ENCODE measurements at places on chromosomes 6 and 20.

DNA sequence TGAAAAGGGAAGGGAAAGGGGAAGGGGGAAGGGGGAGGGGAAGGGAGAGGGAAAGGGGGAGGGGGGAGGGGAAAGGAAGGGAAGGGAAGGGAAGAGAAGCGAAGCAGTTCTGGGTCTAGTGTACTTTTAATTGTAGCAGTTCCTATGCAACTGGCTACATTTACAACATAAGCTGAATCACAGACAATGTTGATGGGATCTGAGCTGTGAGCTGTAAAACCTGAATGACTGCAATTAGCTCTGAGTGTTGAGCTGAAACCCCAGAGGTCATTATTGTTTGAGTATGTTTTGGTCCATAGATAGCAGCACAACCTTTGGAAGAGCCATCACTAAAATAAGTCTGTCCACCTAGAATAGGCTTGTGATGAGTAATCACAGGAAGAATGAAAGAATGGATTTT, 7.2 kb upstream of the ABHD12 start:
- no peak for DNase-seq

DNA sequence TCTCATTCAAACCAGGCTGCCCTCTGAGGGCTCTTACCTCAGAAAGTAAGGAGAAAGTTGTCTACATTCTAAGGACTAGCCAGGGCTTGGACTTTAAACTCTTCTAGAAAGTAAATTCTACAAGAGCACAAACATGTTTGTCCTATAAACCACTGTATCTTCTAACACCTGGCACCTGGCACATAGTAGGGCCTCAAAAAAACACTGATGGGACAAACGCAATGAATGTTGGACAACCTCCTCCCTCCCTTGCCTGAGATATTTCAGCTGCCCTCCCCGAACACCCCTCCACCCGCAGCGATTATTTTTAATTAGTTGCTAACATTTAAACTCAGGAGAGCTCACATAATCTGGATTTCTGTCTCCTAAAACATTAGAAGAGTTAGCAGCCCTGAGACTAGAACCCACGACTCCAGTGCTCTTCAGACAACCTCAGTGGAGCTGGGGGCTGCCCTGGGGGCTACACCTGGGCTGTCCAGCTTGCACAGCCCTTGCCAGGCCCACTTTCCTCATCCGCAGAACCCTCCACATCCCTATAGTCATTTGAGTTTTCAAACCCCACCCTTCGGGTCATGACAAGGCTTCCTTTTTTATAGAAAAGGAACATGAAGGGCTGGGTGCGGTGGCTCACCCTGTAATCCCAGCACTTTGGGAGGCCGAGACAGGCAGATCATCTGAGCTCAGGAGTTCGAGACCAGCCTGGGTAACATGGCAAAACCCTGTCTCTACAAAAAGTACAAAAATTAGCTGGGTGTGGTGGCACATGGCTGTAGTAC, 4.9 kb downstream of the HCK start:
- no peak for DNase-seq

- no peak for DNase-seq
Observed at GRCh38 chr6:169173532-169174268, 79.9 kb downstream of the THBS2 start.

DNA sequence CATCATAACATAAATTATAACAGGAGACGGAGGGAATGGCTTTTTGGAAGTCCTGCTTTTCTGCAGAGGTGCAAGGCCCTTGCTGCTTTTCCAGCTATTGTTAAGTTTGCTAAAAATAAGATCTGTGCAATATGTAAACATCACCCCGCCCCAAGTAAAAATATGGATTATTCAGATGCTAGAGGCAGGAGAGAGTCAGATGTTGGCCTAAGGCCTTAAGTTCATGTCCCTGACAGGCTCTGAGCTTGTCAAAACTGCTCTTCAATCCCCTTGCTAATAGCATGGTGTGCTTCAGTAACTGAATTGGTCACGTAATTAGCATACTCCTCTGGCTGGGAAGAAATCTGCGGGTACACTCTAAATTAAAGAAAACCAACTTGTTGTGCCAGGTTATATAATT, 147.5 kb downstream of the BMP2 start:
- no peak for DNase-seq

- DNase-seq = no peak
Observed at GRCh38 chr6:107400616-107401147, 58.7 kb downstream of the PDSS2 start.

DNA sequence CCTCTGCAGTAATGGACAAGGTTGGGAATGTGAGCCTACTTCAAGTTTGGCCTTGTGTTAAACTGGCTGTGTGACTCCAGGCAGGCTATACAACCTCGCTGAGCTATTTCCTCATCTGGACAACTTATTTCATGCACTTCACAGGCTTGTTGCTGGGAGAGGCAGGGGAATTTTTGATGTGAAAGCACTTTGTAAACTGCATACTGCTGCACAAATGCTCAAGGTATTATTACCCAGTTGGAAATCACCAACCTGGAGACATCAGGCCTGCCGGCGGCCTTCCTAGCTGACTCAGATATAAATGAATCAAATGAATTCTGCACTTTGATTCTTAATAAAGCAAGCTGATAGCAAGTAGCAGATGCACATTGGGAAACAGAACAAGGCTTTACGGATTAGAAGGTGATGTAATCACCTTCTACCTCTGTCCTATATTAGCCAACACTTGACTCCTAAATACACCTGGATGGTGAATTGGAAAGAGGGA, 10.1 kb downstream of the JARID2 start:
- DNase-seq = no peak

- DNase-seq = no peak
Observed at GRCh38 chr6:166558156-166559005, 28.1 kb downstream of the RAMACL start.

DNA sequence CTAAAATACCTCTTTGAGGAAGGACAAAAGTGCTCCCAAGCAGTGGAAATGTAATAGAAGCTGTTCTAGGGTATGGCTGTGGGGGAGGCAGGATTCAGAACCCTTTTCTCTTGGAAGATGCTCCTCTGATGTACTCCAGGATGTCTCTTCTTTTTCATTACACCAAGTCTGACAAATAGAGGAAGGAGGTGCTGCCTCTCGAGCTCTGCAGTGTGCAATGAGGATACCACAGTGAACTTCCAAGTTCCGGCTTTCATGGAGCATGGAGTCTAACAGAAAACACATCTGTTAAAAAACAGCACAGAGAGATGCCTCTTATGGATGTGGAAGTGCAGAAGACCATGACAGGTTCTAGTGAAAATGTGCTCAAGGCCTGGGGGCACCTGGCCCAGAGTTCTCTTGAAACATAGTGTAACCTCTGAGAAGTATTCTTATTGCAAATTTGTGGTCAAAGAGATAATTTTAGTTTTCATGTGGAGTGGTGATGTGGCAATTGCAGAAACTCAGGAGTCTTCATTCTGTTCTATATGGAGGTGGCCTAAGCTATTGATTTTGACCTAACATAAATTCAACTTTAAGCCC, 362.0 kb upstream of the CITED2 start:
- no peak for DNase-seq

GRCh38 chr6:74199215-74199915, 503.4 kb downstream of the CD109 start:
- DNase-seq = no peak

DNA sequence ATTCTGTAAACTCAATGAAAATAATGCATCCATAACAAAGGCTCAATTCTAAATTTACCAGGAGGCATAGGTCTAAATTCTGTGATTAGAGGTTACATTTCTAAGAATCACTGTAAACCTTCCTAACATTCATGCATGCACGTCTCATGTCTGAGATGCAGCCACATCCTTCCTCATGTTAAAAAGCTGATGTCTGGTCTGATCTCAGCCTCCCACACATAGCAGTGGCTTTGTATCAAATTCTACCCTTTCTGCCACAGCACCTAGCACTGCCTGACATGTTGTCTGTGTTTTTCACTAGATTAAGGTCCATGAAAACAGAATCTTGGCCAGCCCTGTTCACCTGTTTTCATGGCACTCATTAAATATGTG, 171.1 kb downstream of the WDR27 start:
- DNase-seq = no peak

- DNase-seq = no peak
Observed at GRCh38 chr20:57791178-57791962, 81.6 kb upstream of the PMEPA1 start.

GRCh38 chr6:36979347-36979742, 6.7 kb downstream of the MTCH1 start:
- no peak for DNase-seq

GRCh38 chr20:7897781-7898364, 42.4 kb downstream of the HAO1 start:
- DNase-seq = no peak

- DNase-seq = no peak
Observed at GRCh38 chr6:134590449-134590848, 272.5 kb upstream of the SGK1 start.

DNA sequence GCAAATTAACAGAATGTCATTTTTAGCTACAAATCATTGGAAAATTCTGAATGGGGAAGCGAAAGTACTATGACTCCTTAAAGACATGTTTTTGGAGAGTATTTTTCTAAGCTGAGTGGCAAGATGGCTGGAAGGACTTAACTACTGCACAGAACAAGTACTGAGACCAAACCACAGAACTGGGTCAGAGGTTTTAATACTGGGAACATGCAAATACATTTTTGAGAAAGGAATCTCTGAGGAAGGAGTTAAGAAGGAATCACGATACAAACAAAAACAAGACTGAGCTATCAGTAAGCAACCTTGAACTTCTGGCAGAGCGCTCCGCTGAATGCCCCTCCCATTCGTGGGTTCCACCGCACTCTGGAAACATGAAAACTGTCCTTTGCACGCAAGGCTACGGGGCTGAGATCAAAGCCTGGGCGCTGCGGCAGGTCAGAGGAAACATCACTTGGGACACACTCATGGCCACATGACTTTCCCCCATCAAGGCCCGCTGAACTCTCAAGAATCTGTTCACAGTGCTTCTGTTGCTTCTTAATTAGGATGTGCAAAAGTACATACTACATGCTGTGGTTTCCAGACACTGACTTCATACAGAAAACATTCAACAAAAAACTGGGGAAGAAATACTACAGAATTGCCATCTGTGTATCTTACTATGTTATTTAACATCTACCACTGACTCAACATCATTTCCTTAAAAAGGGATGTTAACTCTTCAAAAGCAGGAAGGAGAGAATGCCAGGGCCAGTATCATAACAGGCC, 27.8 kb downstream of the SLC23A2 start:
- DNase-seq = peak; percentile 71

DNA sequence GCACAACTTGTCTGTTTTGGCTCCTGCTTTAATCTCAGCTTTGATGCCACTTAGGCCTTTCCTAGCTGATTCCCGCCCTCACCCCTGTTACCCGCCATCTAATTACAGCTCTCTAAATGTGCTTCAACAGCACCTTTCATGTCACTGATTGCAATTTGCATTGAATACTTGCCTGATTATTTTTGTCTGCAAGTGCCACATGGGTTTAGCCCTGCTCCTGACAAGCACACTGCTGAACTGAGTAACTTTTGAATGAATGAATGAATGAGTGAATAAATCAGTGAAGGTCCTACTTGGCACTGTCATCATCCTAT, 591 bp upstream of the DCBLD1 start:
- DNase-seq = peak; percentile 29

GRCh38 chr20:45908084-45908483, 3.9 kb downstream of the PLTP start:
- DNase-seq = no peak

DNA sequence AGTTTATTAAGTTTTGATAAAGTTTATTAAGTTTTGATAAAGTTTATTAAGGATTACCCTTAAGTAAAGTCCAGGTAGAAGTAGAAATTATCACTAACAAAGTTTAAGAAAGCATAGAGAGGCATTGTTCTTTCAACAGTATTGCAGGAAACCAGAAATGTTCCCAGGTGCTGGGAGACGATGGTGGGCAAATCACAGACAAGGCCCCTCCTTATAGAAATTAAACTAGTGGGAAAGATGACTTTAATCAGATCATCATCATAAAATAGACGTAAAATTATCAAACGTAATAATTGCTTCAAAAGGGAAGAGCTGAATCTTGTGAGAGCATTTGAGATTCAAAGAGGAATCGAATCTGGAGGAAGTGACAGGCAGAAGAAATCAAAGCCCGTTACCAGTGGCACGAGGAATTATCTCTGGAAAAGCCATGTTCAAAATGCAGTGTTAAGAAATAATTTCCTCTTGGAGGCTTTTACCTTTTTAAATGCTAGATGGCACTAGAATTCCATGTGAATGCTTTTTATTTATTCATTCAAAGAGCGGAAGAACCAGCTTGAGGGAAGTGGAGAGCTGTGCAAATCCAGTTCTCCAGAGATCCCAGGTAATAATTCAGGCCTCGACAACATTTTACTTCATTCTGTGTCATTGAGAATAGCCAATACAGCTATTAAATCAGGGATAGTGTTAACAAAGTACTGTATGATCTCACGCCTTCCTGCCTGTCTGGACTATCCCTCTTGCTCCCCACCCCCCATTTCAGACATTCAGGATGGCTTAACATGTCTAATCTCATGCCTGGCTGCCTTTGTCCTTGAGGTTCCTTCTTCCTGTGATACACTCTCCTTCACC, 1.0 kb upstream of the APMAP start:
- DNase-seq = no peak

GRCh38 chr6:44201638-44202303, 15.0 kb upstream of the MYMX start:
- DNase-seq = no peak

- no peak for DNase-seq
Observed at GRCh38 chr6:149889326-149889725, 8.6 kb downstream of the RAET1E start.

DNA sequence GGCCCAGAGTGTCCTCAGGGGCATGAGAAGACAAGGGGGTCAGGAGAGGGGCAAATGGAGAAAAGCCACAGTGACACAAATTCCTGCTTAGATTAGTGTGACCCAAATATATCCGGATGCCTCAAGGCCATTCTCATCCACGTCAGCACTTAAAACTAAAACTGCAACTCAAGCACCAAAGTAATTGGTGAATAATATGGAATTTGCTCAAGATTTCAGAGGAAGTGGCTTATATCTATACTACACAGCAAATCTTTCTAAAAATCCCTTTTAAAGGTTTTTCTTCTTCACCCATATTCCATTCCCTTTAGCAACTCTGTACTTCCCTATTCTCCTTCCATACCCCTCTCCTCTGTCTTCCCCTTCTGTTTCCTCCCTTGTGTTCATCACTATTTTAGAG, 15.2 kb downstream of the DEF6 start:
- DNase-seq = peak; percentile 14

Measured in activated T-cell treated with anti-CD3 and anti-CD28 coated beads, Interleukin-2, amount 50 U/mL, for 48 hours (primary cell).